NCI-H1930 (cell line): ENCODE measurements at places on chromosomes 12 and 14.

- DNase-seq = no peak
Measured at GRCh38 chr12:26011099-26011498, 52.6 kb downstream of the RASSF8 start.

GRCh38 chr14:60760644-60761364 is 26.2 kb downstream of the MNAT1 start:
- DNase-seq = peak; percentile 76

GRCh38 chr14:91906374-91906773 is 39.0 kb upstream of the TC2N start:
- DNase-seq = no peak

DNA sequence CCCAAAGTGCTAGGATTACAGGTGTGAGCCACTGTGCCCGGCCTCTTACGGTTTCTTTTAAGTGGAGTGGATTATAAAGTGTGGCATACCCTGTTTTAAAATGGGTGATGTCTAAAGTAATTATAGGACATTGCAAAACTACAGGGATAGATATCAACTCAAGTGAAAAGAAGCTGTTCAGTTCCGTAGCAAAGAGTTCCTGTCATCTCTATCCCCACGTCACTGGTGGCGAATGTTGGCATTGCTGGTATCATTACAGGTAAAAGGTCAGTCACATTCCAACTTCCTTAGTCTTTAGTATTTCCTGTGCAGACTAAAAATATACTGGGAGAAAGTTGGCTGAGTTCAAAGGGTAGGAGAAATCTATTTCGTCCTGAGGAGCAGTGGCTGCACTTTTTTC is 95.6 kb upstream of the SLC38A2 start:
- DNase-seq = no peak

- no peak for DNase-seq
Measured at GRCh38 chr12:132525833-132526455, 36.0 kb downstream of the FBRSL1 start.

DNA sequence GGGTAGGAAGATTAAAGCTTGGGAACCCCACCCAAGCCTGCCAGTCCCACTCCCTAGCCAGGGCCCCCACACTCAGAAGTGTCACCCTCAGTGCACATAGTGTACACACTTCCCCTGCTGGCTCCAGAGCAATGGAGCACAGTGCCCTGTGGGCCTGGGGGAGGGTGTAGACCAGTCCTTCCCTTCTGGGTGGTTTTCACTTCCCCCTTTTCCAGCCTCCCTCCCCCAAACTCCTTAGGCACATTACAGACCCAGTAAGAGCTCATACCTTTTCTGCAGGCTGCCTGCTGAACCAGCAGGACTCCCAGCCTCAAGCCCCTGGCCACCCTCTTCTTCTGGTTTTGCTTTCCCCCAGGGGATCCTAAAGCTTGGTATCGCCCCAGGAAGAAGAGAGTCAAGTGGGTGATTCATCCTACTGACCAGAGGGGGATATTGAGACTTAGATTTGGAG is at the start of gene ZNF385A:
ZNF385A (minus strand) TSS at position 143 of the 451 bp plus-strand sequence. CDS start 219 bp downstream, outside the sequence.
- DNase-seq = no peak

GRCh38 chr12:89160716-89161123 is 191.6 kb downstream of the DUSP6 start:
- DNase-seq = no peak

GRCh38 chr12:20731274-20731673 is 36.1 kb downstream of the SLCO1C1 start:
- no peak for DNase-seq

GRCh38 chr12:42325653-42326474 is at the start of the genes PPHLN1 and ZCRB1:
Gene PPHLN1 (plus strand): TSS chr12:42326167. CDS start chr12:42335903, 9,736 bp downstream.
Gene ZCRB1 (minus strand): TSS chr12:42326094. CDS start chr12:42324102, 1,992 bp downstream.
- peak; percentile 95 for DNase-seq

DNA sequence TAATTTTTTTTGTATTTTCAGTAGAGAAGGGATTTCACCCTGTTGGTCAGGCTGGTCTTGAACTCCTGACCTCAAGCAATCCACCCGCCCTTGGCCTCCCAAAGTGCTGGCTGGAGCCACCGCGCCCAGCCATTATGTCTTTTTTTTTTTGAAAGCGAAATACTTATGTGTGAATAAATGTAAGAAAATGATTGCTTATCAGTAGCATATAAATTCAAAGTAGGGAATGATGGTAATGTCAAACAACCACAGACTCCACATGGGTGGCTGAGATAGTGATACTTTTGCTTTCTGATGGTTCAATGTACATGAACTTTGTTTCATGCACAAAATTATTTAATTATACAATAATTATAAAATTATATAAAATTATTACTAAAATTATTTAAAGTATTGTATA is 75.8 kb downstream of the PAPLN start:
- no peak for DNase-seq

- no peak for DNase-seq
Measured at GRCh38 chr12:3252450-3252891, 175.3 kb downstream of the TSPAN9 start.

- DNase-seq = no peak
Measured at GRCh38 chr14:59754256-59754655, 116.3 kb downstream of the RTN1 start.

- no peak for DNase-seq
Measured at GRCh38 chr14:32669391-32669790, 269.3 kb upstream of the NPAS3 start.

GRCh38 chr12:122106843-122107242 is 28.3 kb downstream of the MLXIP start:
- no peak for DNase-seq

DNA sequence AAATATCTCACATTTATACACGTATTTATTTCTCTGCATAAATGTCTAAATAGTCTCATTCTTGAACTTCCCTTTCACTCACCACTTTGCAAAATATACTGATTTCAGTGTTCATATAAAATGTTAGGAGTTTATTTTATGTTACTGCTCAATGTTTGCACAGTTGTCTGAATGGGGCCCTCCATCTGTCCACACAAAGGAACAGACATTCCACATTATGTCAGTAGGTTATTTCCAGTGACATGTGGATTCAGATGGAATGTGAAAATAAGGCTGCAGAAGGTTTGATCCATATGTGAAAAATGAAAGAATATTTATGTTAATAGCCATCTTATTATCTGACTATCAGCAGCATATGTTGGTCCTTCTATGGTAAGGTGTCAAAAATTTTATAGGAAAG is 994.4 kb upstream of the SEL1L start:
- no peak for DNase-seq

GRCh38 chr14:31487886-31488285 is at the start of gene GPR33:
Gene GPR33 (minus strand): TSS chr14:31488039. CDS start chr14:31483965, 4,074 bp downstream.
- no peak for DNase-seq

DNA sequence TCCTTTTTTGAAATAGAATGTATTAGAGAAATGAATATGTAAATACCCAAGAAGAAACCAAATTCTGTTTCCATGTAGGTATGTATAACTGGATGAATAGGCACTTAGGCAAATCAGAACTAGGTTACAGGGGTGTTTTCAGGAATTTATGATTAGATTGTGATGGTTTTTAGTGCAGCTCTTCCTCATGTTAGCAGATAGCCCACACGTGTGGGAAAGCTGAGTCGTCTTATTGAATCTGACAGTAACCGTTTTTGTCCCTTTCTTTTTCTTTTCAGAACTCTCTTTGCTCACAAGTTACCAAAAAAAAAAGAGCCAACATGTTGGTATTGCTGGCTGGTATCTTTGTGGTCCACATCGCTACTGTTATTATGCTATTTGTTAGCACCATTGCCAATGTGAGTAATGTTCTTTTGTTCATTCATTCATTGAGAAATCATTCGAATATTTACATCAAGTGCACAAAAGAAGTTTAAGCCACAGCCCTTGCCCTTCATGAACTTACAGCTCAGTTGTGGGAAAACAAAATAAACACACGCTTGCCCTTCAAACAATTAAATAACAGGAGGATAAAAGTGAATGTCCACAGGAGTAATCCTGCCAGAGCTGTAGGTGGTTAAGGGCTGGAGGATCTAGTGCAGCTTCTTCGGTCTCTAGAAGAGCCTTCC is 14.8 kb downstream of the EMP1 start:
- no peak for DNase-seq

- no peak for DNase-seq
Measured at GRCh38 chr12:66032739-66033138, 97.8 kb downstream of the LLPH start.

GRCh38 chr12:49413796-49414195 is 46.5 kb downstream of the SPATS2 start:
- DNase-seq = no peak

DNA sequence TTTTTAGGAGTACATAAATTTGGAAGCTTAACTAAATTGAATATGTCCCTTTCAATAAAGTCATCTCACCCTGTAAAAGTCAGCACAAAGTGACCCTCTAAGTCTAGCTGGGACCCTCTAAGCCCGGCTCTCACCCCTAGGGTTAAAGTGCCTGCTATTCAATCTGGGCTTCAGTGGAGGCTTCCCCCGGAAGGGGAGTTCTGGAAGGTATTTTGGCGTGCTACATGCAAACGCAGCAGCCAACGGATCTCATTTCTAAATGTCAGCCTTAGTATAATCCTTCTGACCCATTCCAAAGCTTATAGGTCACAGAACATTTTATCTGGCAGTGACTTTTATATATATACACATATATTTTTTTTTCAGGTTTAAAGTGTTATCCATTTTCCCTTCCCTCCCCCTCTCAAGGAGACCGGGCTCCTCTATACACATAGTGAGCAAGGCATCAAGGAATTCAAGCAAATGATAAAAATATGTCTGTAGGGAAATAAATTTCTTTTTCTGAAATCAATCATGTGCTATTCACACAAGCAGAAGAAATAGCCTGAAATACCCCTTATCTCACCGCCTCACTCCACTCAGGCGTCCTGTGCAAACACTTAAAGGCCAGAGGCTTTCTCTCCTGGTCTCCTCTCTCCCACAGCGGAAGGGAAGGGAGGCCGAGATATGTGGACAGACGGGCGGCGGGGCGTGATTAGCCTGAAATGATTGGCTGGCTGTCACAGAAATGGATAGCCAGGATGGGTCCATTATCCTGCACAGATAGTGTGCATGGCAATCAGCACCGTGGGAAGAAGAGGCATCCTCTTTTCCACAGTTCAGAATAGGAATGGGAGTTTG is 301.7 kb downstream of the GALC start:
- DNase-seq = no peak

GRCh38 chr14:88384718-88385117 is 739 bp upstream of the SPATA7 start:
- no peak for DNase-seq

DNA sequence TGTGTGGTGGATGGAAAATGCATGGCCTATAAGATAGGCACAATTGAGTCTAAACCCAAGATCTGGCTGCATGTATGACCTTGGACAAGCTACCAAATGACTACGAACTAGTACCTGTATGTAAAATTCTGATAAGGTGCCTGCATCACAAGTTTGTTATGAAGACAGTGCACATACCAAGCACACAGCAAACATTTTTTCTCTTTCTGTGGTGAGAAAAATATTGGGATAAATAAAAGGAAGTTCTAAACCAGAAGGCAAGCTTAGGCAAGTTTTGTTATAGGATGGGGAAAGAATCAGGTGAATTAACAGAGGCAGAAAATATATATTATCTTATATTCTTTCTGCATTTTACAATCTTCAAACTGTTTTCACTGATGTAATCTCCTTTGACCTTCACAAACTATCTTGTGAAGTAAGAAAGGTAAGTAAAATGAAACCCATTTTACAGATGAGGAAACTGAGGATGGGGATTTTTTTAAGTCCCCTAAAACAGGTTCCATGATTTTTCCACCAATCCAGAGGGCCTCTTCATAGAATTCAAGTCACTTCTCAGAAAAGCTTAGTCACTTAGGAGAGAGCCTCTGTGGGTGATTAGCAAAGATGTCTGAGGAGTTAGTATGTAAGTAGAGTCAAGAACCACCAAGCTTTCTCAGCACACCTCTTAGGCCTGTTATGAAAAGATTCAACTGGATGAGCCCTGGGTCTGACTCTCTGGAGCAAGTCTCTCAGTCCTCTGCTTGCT is 132.0 kb upstream of the RAP1B start:
- no peak for DNase-seq

DNA sequence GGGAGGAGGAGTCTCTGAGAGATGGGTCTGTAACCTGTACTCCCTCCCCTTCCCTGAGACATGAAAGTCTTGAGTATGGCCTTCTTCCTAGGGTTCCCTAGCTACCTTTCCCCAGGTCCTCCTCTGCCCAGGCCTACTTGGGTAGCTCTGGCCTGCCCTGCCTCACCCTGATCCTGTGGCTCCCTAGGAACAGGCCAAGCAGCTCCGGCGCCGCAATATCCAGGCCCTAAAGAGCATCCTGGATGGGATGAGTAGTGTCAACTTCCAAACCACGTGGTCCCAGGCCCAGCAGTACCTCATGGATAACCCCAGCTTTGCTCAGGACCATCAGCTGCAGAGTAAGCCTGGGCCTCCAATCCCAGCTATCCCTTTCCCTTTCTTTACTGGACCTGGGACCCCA is 12.3 kb downstream of the PRPF40B start:
- no peak for DNase-seq

- DNase-seq = no peak
Measured at GRCh38 chr14:98014851-98015615, 1217.9 kb downstream of the VRK1 start.

DNA sequence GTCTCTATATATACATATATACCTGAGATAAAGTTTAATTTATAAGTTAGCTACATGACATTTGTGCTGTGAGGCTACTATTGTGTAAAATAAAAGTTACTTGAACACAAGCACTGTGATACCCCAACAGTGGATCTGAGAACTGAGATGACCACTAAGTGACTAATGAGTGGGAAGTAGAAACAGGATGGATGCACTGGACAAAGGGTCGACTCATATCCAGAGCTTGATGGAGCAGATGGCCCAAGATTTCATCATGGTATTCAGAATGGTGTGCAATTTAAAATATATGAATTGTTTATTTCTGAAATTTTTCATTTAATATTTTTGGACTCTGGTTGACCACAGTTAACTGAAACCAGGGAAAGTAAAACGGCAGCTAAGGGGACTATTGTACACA is 908.6 kb upstream of the MDGA2 start:
- DNase-seq = no peak

DNA sequence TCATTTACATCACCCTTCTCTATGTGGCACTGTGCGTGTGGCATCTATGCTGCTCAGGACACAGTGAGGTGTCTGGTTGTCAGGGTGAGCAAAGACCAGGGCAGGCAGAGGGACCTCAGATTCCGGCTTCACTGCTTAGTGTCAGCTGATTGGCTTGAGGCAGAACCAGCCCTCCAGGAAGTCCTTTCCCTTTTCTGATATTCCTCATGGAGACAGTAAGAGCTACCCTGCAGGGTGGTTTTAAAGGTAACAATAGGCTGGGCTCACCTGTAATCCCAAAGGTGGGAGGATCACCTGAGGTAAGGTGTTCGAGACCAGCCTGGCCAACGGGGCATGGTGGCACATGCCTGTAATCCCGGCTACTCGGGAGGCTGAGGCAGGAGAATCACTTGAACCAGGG is 129.3 kb upstream of the AMIGO2 start:
- DNase-seq = no peak

DNA sequence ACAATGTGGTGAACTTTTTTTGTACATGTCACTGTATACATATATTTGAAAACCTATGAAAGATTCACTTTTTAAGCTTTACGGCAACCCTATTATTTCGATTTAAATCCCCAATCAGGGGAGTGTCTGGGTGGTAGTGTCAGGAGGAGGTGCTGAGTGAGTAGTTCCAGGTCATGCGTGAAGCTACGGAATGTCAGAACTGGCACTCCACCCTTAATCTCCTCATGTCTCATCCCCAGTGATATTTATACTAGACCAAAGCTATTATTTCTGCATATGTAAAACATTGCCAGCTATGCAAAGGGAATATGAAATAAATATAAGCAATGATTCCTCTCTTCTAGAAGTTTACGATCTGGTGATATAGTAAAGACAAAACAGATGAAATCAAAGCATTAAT is 12.3 kb downstream of the NR1H4 start:
- no peak for DNase-seq

GRCh38 chr14:21543963-21544362 is 17.8 kb upstream of the SALL2 start:
- no peak for DNase-seq
